ENCODE measurements at places on chromosomes 4 and X. TPM values are rescaled to one million over a fixed set of nuclear protein-coding genes. Genes with fewer than 3 reads are reported as not detected.

- no peak for DNase-seq
- no peak overlapping the region for H3K4me3 ChIP-seq
- no peak overlapping the region for H3K27ac ChIP-seq
- H3K36me3 ChIP-seq, result no peaks in the 10 kb centered on the region
These were observed 17.0 kb downstream of the FGFBP1 start for GRCh38 chr4:15921592-15921932.

The SOWAHD gene
- polyA plus RNA-seq, result 4.4 TPM

- peaks cover 3% of the 10 kb centered on the region for H3K4me1 ChIP-seq
- DNase-seq, result no peak
- no peak overlapping the region for H3K4me3 ChIP-seq
- no peak overlapping the region for H3K27ac ChIP-seq
- H3K36me3 ChIP-seq, result no peaks in the 10 kb centered on the region
These were observed 95.1 kb downstream of the SORCS2 start for GRCh38 chr4:7287274-7287917.

- no peak overlapping the region for H3K27ac ChIP-seq
- no peak for DNase-seq
- no peaks in the 10 kb centered on the region for H3K36me3 ChIP-seq
- H3K27me3 ChIP-seq, result no peaks in the 10 kb centered on the region
These were observed 515.7 kb downstream of the RPA4 start for GRCh38 chrX:97399400-97399799.

GRCh38 chr4:4671774-4672349 lies 130.0 kb upstream of the STX18 start:
- no peak overlapping the region for H3K4me3 ChIP-seq
- peak overlapping the region; percentile 58 for H3K27ac ChIP-seq
- no peaks in the 10 kb centered on the region for H3K27me3 ChIP-seq
- peaks cover 21% of the 10 kb centered on the region for H3K4me1 ChIP-seq

- no peaks in the 10 kb centered on the region for H3K27me3 ChIP-seq
- DNase-seq, result no peak
- no peak overlapping the region for H3K27ac ChIP-seq
- no peak overlapping the region for H3K4me3 ChIP-seq
- no peaks in the 10 kb centered on the region for H3K4me1 ChIP-seq
These were observed 228.0 kb downstream of the PALLD start for GRCh38 chr4:168724686-168725411.

DNA sequence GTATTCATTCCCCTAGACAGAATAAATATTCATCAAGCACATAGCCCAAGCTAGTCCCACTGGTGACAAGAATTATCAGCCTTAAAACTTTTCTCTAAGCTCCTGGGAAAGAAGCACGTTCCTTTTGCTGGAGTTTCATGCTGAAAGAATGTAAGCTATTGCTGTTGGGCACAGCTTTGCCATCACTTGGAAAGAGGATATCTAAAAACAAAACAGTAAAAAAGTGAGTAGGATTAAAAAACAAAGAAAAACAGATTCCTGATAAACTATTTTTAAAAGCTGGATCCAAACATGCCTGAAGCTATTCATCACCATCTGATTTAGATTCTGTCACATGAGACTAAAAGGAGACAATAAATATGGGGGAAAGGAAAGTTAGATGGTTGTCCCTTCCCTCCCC lies 176.8 kb downstream of the SCFD2 start:
- DNase-seq, result no peak
- no peaks in the 10 kb centered on the region for H3K27me3 ChIP-seq
- H3K36me3 ChIP-seq, result no peaks in the 10 kb centered on the region
- peaks cover 14% of the 10 kb centered on the region for H3K4me1 ChIP-seq
- no peak overlapping the region for H3K4me3 ChIP-seq
- H3K27ac ChIP-seq, result no peak overlapping the region

- no peaks in the 10 kb centered on the region for H3K27me3 ChIP-seq
- no peak overlapping the region for H3K27ac ChIP-seq
- no peak for DNase-seq
These were observed 14.8 kb downstream of the SUV39H1 start for GRCh38 chrX:48711162-48711928.

- H3K27me3 ChIP-seq, result no peaks in the 10 kb centered on the region
- DNase-seq, result no peak
- no peaks in the 10 kb centered on the region for H3K4me1 ChIP-seq
- H3K4me3 ChIP-seq, result no peak overlapping the region
These were observed 28.2 kb upstream of the HUWE1 start for GRCh38 chrX:53714580-53715345.

The SLC9A6 gene
- 16.1 TPM for polyA plus RNA-seq

The TCP11X1 gene
- not detected for polyA plus RNA-seq

DNA sequence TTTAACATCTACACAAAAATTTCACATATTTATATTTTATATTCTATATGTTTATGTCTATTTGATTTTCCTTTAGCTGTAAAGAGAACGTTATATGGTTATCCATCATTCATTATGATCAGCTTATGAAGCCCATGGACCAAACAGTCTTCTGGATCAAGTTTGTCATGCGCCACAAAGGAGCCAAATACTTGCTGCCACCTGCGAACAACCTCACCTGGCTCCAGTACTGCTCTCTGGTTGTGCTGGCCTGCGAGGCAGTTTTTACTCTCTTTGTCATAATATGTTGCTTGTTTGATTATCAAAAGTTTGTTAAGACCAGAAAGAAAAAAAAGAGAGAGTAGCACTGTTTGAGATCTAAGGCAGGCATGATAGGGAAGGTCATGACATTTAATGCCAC lies 38.2 kb downstream of the UGT2B7 start:
- no peak overlapping the region for H3K4me3 ChIP-seq
- no peak overlapping the region for H3K27ac ChIP-seq
- no peaks in the 10 kb centered on the region for H3K36me3 ChIP-seq
- H3K27me3 ChIP-seq, result no peaks in the 10 kb centered on the region
- H3K4me1 ChIP-seq, result no peaks in the 10 kb centered on the region
- no peak for DNase-seq

DNA sequence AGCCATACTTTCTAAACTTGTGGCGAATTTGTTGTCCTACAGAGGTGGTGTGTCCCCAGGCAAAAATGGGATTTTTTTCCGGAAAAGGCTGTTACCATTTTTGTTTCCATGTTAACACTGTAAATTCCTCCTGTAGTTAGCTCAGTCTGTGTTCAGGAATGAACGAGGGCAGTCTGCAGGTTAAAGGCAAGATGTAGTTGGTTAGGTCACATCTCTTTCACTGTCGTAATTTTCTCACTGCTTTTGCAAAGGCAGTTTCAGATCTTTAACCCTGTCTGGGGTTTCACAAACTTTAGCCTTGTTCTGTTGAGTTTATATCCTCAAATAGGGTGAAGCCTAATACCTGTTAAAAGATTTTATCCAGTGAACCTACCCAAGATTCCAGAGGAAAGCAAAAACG lies 50.5 kb upstream of the PUDP start:
- no peak overlapping the region for H3K4me3 ChIP-seq
- no peak for DNase-seq
- no peaks in the 10 kb centered on the region for H3K27me3 ChIP-seq
- no peaks in the 10 kb centered on the region for H3K4me1 ChIP-seq
- H3K36me3 ChIP-seq, result no peaks in the 10 kb centered on the region

GRCh38 chr4:85806334-85806733 lies 331.4 kb downstream of the ARHGAP24 start:
- no peaks in the 10 kb centered on the region for H3K36me3 ChIP-seq
- H3K27me3 ChIP-seq, result no peaks in the 10 kb centered on the region
- no peaks in the 10 kb centered on the region for H3K4me1 ChIP-seq

GRCh38 chrX:123013141-123013540 lies 170.9 kb upstream of the GRIA3 start:
- no peak overlapping the region for H3K4me3 ChIP-seq
- H3K36me3 ChIP-seq, result no peaks in the 10 kb centered on the region
- no peak overlapping the region for H3K27ac ChIP-seq
- no peaks in the 10 kb centered on the region for H3K27me3 ChIP-seq
- no peak for DNase-seq

The NAP1L3 gene
- polyA plus RNA-seq, result 8.9 TPM

The MAML3 gene
- 10.6 TPM for polyA plus RNA-seq

- H3K27ac ChIP-seq, result no peak overlapping the region
- no peaks in the 10 kb centered on the region for H3K36me3 ChIP-seq
- DNase-seq, result no peak
These were observed 1.8 kb upstream of the GABRQ start for GRCh38 chrX:152635941-152636340.

- H3K36me3 ChIP-seq, result peaks cover 2% of the 10 kb centered on the region
- no peak for DNase-seq
- peaks cover 36% of the 10 kb centered on the region for H3K4me1 ChIP-seq
- no peaks in the 10 kb centered on the region for H3K27me3 ChIP-seq
- no peak overlapping the region for H3K27ac ChIP-seq
- H3K4me3 ChIP-seq, result no peak overlapping the region
These were observed 1.3 kb upstream of the TNIP2 start for GRCh38 chr4:2757426-2757825.

- H3K27ac ChIP-seq, result no peak overlapping the region
- H3K27me3 ChIP-seq, result no peaks in the 10 kb centered on the region
- no peaks in the 10 kb centered on the region for H3K4me1 ChIP-seq
- no peak for DNase-seq
- no peaks in the 10 kb centered on the region for H3K36me3 ChIP-seq
These were observed 601.4 kb upstream of the ACTRT1 start for GRCh38 chrX:128653524-128654060.

All from large intestine (tissue), 12 donors.